ENCODE measurements at places on chromosomes 6 and 20. TPM values are rescaled to one million over a fixed set of nuclear protein-coding genes. Genes with fewer than 3 reads are reported as not detected.

DNA sequence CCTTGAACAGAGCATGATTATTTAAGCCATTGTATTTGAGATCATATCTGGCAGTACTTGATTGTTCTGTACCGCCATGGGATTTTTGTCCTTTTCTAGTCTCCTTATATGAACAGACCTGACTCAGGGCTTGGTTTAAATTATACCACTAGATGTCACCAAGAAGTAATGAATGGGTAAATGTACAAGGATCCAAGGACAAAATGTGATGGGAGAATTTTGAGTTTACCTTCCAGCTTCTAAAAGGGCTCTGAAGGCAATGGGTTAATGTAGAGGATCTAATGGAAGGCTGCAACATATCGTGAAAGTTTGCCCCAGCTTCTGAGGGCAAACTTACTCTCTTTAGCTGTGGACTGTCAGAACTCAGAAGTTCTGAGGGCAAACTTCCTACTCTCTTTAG, 12.0 kb downstream of the RNF8 start:
- no peak overlapping the region for H3K27ac ChIP-seq
- peaks cover 15% of the 10 kb centered on the region for H3K4me1 ChIP-seq

GRCh38 chr6:34275128-34275804, 26.5 kb upstream of the SMIM29 start:
- H3K27ac ChIP-seq = no peak overlapping the region
- peaks cover 27% of the 10 kb centered on the region for H3K4me1 ChIP-seq
- H3K36me3 ChIP-seq = peaks cover 3% of the 10 kb centered on the region
- no peak overlapping the region for H3K4me3 ChIP-seq
- no peak for DNase-seq

- H3K4me3 ChIP-seq = peak overlapping the region; percentile 62
- H3K27me3 ChIP-seq = no peaks in the 10 kb centered on the region
- peaks cover 46% of the 10 kb centered on the region for H3K4me1 ChIP-seq
- H3K27ac ChIP-seq = no peak overlapping the region
- peak; percentile 17 for DNase-seq
These were observed 3.0 kb upstream of the FBXO9 start for GRCh38 chr6:53062169-53062539.

- no peaks in the 10 kb centered on the region for H3K27me3 ChIP-seq
- H3K27ac ChIP-seq = peak overlapping the region; percentile 67
- peaks cover 45% of the 10 kb centered on the region for H3K4me1 ChIP-seq
- no peak overlapping the region for H3K4me3 ChIP-seq
- DNase-seq = peak; percentile 62
These were observed 73.5 kb downstream of the EFHC1 start for GRCh38 chr6:52493669-52494068.

CAGE1 gene
- total RNA-seq = 0.32 TPM
